ENCODE measurements at places on chromosomes 12 and 14. TPM values are rescaled to one million over a fixed set of nuclear protein-coding genes. Genes with fewer than 3 reads are reported as not detected.

DNA sequence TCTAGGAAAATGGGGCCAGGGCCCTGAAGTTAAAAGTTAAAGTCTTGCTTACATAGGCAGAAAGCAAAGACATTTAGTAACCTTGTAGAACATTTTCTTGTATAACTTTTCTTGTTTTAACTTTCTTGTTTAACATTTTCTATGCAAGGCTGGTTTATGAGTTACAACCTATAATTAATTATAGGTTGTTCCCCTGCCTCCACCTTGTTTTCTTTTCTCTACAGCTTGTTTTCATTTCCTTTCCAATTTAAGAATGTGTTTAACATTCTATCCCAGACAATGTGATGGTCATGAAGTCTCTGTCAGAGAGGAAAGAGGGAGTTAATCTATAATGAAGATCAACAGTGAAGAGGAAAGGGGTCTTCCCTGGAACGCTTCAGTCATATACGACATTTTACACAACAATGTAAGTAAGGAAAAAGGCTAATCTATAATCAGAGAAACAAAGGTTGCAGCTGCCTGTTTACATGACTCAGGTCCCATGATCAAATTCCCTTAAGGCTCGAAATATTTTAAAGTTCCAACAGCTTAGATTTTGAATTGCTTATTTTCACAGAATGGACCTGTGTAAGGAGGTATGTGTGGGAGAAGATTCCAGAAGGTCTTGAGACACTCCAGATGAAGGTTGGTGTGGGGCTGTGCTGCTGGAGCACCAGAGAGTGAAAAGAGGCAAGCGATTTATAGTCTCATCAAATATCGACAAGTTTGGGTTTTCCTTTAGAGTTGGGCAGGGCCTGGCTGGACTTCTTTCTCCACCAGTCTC is 34.2 kb upstream of the TCL1B start:
- H3K4me3 ChIP-seq = no peak overlapping the region
- no peak for DNase-seq
- H3K27ac ChIP-seq = no peak overlapping the region
- no peaks in the 10 kb centered on the region for H3K36me3 ChIP-seq
- no peaks in the 10 kb centered on the region for H3K4me1 ChIP-seq
- H3K27me3 ChIP-seq = no peaks in the 10 kb centered on the region

The KRT74 gene
- total RNA-seq = 3.9 TPM

DNA sequence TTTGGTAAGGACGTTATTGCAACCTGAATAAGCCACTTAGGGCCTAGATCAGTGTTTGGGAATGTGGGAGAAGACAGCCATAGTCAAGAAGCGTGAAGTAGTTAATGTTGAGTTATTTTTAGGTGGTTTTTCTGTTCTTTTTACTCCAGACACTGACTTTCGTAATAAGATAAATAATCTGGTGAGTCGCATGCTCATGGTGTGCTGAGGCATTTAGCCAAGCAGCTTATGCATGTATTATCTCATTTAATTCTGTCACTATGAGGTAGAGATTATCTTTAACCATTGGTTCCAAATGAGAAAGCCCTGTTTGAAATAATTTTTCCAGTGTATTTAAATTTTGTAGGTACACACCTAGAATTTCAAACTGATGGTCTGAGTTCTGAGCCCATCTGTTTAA is 67.3 kb downstream of the RCOR1 start:
- H3K4me3 ChIP-seq = no peak overlapping the region
- H3K36me3 ChIP-seq = no peaks in the 10 kb centered on the region
- no peak overlapping the region for H3K27ac ChIP-seq
- no peaks in the 10 kb centered on the region for H3K27me3 ChIP-seq

- no peak overlapping the region for H3K4me3 ChIP-seq
- DNase-seq = no peak
- H3K4me1 ChIP-seq = peaks cover 5% of the 10 kb centered on the region
Measured at GRCh38 chr14:85445151-85445795, 84.7 kb upstream of the FLRT2 start.

DNA sequence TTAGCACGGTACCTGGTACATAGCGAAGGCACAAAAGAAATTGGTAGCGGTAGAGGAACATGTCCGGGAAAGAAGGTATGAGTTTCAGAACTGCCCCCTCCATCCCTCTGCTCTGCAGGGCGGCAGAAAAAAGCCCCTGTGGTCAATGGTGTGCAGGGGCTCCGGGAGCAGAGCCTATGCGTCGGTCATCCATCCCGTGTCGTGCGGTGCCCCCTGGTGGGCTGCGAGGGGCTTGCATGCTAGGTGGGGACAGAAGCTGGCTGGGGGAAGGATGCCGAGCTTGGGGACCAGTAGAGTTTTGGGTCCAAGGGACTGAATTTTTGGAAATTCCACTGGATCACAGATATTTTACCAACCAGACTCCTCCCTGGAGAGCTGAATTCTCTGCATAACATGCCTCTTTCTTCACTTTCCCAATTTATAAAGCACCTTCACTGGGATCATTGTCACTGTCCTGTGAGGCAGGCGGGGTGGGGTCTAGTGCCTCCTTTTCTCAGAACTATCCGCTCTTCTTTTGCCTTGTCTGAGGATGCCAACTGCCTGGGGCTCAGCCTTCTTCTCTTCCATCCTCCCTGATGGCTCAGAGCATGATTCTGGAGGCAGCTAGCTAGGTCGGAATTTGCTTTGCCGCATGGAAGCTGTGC is 148.7 kb downstream of the SMOC1 start:
- no peaks in the 10 kb centered on the region for H3K27me3 ChIP-seq
- H3K4me3 ChIP-seq = no peak overlapping the region
- H3K4me1 ChIP-seq = no peaks in the 10 kb centered on the region
- peak; percentile 82 for DNase-seq
- H3K36me3 ChIP-seq = no peaks in the 10 kb centered on the region
- H3K27ac ChIP-seq = no peak overlapping the region

- peak overlapping the region; percentile 38 for H3K27ac ChIP-seq
- no peak overlapping the region for H3K4me3 ChIP-seq
- H3K4me1 ChIP-seq = peaks cover 23% of the 10 kb centered on the region
- DNase-seq = no peak
- H3K36me3 ChIP-seq = no peaks in the 10 kb centered on the region
- no peaks in the 10 kb centered on the region for H3K27me3 ChIP-seq
Measured at GRCh38 chr12:75661908-75662307, 150.5 kb upstream of the KRR1 start.

GRCh38 chr12:127078577-127079350 is 1188.2 kb upstream of the TMEM132C start:
- H3K4me3 ChIP-seq = no peak overlapping the region
- no peaks in the 10 kb centered on the region for H3K36me3 ChIP-seq
- H3K27ac ChIP-seq = no peak overlapping the region
- H3K4me1 ChIP-seq = peaks cover 5% of the 10 kb centered on the region
- H3K27me3 ChIP-seq = no peaks in the 10 kb centered on the region

GRCh38 chr14:29607169-29607568 is 320.5 kb downstream of the PRKD1 start:
- no peaks in the 10 kb centered on the region for H3K27me3 ChIP-seq
- no peaks in the 10 kb centered on the region for H3K4me1 ChIP-seq
- no peaks in the 10 kb centered on the region for H3K36me3 ChIP-seq
- H3K4me3 ChIP-seq = no peak overlapping the region
- no peak overlapping the region for H3K27ac ChIP-seq
- DNase-seq = no peak

- no peak overlapping the region for H3K4me3 ChIP-seq
- DNase-seq = no peak
- H3K27me3 ChIP-seq = no peaks in the 10 kb centered on the region
- peak overlapping the region; percentile 98 for H3K27ac ChIP-seq
Measured at GRCh38 chr14:21105095-21105494, 4.2 kb downstream of the TMEM253 start.

DNA sequence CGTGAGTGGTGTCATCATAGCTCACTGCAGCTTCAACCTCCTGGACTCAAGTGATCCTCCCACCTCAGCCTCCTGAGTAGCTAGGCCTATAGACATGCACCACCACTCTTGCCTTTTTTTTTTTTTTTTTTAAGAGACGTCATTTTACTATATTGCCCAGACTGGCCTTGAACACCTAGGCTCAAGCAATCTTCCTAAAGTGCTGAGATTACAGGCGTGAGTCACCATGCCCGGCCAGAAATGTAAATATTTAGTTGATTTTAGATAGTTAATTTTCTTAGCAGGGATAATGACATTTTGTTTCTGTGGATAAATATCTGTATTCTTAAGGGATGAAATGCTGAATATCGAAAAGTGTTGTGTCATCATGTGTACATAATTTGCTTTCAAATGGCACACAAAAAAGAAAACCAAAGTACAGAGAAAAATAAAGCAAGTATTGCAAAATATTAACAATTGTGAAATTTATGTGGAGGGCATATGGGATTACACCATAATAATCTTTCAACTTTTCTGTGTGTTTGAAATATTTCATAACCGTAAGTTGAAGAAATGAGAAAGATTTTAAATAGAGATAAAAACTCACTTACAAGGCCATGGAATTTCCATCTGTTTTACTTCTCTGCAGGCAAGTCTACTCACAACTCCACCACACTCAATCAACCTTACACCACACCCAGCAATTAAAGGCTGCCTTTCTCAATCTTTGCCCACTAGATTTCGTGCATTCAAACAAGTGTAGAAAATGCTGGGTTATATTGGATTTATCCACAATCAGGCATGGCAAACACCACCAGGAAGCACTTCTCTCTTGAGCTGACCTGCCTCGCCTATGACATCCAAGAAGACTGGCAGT is 93.7 kb downstream of the SPTSSA start:
- no peak for DNase-seq
- H3K27ac ChIP-seq = no peak overlapping the region
- H3K27me3 ChIP-seq = no peaks in the 10 kb centered on the region
- no peaks in the 10 kb centered on the region for H3K4me1 ChIP-seq
- no peaks in the 10 kb centered on the region for H3K36me3 ChIP-seq
- H3K4me3 ChIP-seq = no peak overlapping the region

The NFATC4 gene
- 53.5 TPM for total RNA-seq

GRCh38 chr12:21566223-21566906 is 38.3 kb downstream of the GYS2 start:
- no peaks in the 10 kb centered on the region for H3K27me3 ChIP-seq
- no peaks in the 10 kb centered on the region for H3K4me1 ChIP-seq
- H3K27ac ChIP-seq = no peak overlapping the region
- H3K36me3 ChIP-seq = no peaks in the 10 kb centered on the region
- no peak for DNase-seq

The RNASE2 gene
- not detected for total RNA-seq

DNA sequence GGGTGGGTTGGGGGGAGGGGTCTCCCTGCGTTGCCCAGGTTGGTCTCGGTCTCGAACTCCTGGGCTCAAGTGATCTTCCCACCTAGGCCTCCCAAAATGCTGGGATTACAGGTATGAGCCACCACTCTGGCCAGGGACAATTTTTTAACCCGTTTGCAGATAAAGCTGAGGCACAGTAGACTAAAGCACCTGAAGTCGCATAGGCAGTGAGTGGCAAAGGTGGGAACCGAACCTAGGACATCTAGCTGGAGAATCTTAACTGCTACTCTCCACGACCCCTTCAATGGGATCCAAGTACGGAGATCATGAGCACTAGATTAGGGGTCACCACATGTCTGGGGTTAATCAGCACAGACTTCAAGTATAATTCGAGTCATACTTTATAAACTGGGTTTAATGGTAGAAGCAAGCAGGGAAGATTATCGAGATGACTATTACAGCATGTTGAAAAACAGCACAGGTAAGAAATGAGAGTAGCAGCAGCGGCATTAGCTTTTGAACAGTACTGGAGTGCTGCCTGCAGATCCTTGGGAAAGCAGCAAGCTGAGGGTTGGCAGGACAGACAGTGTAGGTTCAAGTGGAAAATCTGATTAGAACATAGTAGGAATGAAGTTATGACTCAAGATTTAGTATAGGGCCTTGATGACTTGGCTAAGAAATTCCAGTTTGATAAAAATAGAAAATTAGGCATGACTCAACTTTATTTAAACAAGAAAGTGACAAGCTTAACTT is 23.9 kb downstream of the NID2 start:
- no peak overlapping the region for H3K27ac ChIP-seq
- DNase-seq = no peak
- H3K4me1 ChIP-seq = no peaks in the 10 kb centered on the region
- H3K36me3 ChIP-seq = no peaks in the 10 kb centered on the region

DNA sequence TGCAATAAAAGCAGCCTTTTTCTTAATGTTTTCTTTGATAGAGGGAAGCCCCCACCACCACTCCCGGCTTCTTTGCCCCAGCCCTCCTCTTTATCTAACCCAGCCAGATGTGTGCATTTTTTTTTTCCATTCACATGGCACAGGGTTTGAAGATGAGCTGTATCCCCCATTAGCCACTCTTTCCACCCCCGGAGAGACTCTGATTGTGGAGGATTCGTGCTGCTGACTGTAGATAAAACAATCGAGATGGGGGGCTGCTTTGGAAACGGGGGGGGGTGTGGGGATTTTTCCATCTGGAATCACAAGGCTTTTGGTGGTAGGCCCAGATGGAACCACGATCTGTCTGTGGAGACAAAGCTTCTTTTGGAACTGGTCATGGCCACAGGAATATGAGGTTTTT is 46.2 kb upstream of the VASH1 start:
- no peaks in the 10 kb centered on the region for H3K36me3 ChIP-seq
- peak overlapping the region; percentile 68 for H3K27ac ChIP-seq
- no peak overlapping the region for H3K4me3 ChIP-seq
- peaks cover 28% of the 10 kb centered on the region for H3K4me1 ChIP-seq
- DNase-seq = peak; percentile 2

GRCh38 chr12:56590237-56590830 is 39.8 kb downstream of the BAZ2A start:
- DNase-seq = peak; percentile 43
- H3K4me1 ChIP-seq = peaks cover 11% of the 10 kb centered on the region
- H3K36me3 ChIP-seq = no peaks in the 10 kb centered on the region
- no peak overlapping the region for H3K4me3 ChIP-seq
- peak overlapping the region; percentile 59 for H3K27ac ChIP-seq

DNA sequence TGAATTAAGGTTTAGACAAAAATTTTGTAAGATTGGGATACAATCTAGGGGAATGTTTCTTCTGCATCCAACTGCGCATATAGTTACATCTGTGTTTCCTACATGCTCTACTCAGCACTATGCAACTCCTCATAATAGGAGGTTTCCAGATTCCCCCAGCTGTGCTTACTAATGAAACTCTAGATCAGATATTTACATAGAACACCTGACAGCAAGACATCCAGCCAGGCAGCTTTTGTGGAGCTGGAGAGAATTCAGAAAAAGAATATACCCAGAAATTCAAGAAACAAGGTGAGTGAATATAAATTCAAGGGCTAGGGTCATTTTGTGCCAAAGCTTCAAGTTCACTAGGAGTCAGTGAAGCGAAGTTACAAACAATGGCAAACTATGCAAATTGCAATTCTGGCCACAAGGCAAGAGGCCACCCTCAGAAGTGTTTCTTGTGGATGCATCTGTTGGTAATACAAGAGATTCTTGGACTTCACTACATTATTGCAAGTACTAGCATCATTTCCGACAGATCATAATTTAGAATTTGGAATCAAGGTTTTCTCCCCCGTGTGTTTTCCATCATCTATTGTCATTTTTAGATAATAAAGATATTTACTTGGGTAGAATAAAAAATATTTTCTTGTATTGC is 341.2 kb upstream of the NAV3 start:
- H3K4me1 ChIP-seq = no peaks in the 10 kb centered on the region
- H3K27me3 ChIP-seq = no peaks in the 10 kb centered on the region
- DNase-seq = no peak
- no peaks in the 10 kb centered on the region for H3K36me3 ChIP-seq
- no peak overlapping the region for H3K27ac ChIP-seq
- H3K4me3 ChIP-seq = no peak overlapping the region

- H3K4me1 ChIP-seq = peaks cover 13% of the 10 kb centered on the region
- H3K36me3 ChIP-seq = no peaks in the 10 kb centered on the region
- peak overlapping the region; percentile 89 for H3K27ac ChIP-seq
- H3K27me3 ChIP-seq = no peaks in the 10 kb centered on the region
- peak overlapping the region; percentile 63 for H3K4me3 ChIP-seq
Measured at GRCh38 chr14:102508410-102508773, 1.2 kb downstream of the ANKRD9 start.
